OCI-M1 (cell line): ENCODE measurements at places on chromosomes 5 and 9.

GRCh38 chr9:128495804-128496417 lies 8.6 kb upstream of the GLE1 start:
- DNase-seq, result no peak

- DNase-seq, result peak; percentile 18
Observed at GRCh38 chr5:66701244-66701643, 105.1 kb downstream of the MAST4 start.

GRCh38 chr9:95124582-95125367 lies 192.7 kb downstream of the FANCC start:
- no peak for DNase-seq

DNA sequence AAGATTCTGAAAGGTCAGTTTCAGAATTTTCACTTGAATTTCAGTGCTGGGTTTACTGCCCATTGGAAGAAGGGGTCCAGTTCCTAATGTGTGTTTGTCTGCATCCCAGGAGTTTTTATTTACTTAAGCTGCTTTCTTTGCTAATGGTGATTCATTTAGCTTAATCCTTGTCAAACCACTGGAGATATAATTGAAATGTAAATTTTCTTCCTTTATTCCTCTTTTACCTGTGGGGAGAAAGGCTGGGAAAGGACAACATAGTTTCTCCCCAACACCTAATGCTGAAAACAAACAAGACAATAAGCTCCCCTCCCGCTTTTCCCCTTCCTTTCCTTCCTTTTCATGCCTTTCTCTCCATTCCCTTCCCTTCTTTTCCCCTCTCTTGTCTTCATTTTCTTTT lies 185.8 kb downstream of the KCTD16 start:
- DNase-seq, result no peak

- DNase-seq, result no peak
Observed at GRCh38 chr5:171945476-171945875, 61.0 kb downstream of the FBXW11 start.

GRCh38 chr5:167057665-167058064 lies 1233.8 kb upstream of the WWC1 start:
- no peak for DNase-seq

DNA sequence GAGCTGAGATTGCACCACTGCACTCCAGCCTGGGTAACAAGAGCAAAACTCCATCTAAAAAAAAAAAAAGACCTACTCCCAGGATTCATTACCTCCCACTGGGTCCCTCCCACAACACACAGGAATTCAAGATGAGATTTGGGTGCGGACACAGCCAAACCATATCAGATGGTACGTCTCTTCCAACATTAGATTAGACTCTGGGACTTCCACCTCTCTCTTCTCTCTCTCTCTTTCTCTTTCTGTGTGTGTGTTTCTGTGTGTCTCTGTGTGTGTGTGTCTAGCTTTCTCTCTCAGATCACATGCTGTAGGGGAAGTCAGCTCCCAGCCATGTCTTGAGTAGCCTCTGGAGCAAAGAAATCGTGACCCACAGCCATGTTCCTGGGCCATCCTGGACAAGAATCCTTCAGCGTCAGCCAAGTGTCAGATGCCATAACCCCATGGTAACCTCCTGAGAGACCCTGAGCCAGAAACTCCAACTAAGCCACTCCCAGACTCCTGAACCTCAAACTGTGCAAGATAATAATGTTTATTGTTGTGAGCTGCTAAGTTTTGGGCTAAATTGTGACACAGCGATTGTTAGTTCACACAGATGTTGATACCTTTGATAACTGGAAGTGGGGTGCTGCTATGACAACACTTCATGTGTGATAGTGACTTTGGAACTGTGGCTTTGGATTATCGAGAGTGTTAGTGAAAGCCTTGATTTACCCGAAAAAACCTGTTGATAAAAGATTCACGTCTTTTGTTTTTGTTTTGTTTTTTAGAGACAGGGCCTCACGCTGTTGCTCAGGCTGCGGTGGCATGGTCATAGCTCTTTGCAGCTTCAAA lies 4.1 kb upstream of the CMBL start:
- DNase-seq, result peak; percentile 39

DNA sequence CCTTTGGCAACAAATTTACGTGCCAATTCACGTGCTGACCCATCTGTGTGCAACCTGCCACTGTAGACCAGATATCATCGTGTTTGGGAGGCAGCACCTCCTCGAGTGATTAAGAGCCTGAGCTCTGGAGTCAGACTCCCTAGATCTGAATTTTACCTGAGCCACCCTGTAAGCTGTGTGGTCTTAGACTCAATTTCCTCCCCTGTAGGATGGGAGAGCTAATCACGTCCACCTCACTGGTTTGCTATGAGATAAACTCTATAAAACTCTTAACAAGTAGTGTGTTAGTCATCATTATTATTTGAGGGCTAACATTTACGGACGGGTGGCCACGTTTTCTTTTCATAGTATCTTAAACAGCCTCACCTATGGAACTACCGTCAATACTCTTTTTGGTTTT lies 220.0 kb upstream of the ADAMTSL1 start:
- no peak for DNase-seq

DNA sequence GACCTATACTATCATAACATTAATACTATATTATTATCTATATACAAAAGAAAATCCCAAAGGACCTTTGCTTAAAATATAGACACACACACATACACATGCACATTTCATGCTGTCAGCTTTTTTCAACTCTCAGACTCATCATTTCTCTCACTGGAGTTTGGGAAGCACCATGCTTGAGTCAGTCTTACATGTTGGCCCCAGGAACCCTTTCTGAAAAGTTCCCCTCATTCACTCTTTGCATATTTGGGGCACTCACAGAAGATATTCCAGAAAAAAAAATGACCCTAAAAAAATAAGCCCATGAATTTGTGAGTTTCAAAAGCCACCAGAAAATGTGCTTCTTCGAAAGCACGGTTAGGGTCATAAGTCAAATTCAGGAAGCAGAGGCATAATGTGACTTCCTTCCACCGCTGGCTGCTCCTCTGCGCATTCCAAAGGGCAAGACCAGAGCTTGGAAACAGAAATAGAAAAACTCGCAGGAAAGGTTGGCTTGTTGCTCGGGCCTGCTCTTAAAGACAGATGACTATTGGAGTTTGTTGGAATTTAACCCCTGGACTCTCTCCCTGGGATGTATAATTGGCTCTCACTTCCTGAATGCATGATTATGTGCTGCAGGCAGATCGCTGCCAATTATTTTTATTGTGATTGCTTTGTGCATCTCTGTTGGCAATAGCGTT lies 129.7 kb upstream of the IQGAP2 start:
- no peak for DNase-seq

GRCh38 chr9:81053298-81054025 lies 635.9 kb downstream of the TLE1 start:
- DNase-seq, result no peak

DNA sequence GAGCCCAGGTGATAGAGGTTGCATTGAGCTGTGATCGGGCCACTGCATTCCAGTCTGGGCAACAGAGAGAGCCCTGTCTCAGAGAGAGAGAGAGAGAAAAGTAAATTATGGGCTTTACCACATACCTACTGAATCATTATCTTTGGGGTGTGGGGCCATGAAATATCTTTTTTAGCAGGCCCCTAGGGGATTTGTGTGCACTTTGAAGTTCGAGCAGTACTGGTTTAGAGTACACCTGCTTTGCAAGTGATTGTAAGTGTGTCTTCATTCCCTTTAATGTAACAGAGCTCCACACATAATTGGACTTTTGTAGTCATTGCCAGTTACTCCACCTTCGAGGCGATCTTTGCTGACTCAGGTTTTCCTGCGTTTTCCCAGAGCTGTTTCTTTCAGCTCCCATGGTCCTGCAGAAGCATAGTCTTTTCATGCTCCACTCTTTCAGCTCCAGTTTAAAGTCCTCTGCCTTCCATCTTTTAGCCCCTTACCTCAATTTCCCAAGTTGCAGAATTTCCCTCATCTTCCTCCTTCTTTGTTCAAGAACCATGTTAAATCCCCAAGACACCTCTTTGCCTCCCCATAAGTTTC lies 24.0 kb upstream of the FRMPD1 start:
- no peak for DNase-seq

- DNase-seq, result no peak
Observed at GRCh38 chr5:118614731-118615456, 373.5 kb downstream of the DTWD2 start.

DNA sequence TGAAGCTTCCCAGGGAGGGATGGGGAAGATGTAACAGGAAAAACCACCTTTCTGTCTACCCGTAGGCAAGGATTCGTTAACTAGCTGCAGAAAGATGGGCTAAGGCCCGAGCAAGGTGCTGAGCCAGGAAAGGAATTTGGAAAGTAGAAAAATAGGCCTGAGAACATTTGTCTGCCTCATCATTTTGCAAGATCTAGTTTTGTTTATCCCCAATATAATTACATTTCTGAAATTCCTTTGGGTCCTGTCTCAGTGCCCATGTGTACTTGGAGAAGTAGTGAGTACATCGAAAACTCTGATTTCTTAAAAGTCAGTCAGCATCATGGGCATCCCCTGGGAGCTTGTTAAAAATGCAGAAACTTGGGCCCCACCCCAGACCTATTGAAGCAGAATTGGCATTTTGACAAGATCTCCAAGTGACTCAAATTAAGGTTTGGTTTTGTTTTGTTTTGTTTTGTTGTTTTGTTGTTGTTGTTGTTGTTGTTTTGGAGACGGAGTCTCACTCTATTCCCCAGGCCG lies 52.1 kb upstream of the CEMIP2 start:
- no peak for DNase-seq

DNA sequence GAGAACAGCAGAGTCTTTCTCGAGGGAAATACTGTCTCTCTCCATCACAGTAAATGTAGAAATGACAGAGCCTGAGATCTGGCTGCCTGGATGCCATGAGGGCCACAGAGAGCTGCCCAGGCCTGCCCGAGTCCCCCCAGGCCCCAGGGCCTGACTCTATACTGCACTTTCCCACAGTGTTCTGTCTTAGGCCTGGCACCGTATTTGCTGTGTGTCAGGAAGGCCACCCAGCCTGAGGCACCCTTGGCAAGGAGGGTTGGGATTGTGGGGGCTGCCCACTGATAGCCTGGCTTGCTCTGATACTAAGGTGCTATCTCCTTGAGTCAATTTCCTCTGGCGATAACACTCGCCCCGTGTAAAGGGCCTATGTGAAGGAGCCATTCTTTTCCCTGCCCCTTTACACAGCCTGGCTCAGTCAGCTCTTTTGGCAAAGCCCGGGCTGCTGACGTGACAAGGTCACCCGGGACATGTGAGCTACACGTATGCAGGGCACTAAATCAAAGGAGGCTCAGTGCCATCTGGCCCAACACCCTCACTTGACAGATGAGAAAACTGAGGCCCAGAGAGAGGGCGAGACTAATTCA lies 630.1 kb upstream of the KLF4 start:
- no peak for DNase-seq

- DNase-seq, result no peak
Observed at GRCh38 chr9:69253057-69253456, 72.0 kb upstream of the ENTREP1 start.

DNA sequence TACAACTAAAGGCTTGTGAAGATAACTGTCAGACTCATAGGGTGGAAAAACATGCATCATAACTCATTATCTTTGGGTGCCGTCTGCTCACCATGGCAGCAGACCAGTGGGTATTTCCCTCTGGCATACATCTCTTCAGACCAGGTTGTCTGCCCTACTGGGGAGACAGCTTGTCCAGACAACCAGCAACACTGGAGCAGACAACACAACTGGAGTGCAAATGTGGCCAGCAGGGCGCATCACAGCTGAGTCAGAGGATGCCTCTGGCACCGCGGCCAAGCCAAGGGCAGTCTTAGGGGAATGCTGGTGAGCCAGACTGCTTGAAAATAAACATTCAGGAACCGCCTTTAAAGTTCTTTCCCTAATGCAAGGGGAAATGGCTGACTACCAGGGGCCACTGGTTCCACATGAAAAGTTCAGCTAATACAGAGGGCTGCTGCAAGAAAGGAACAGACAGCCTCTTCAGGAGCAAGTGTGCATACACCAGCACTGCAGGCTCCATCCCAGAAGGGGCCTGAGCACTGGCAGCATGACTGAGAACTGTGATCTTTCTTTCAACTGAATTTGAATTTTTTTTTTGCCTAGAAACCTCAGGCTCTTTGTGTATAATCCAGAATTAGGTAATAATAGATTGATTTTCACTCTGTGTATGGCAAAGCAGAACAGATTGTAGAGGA lies 77.3 kb downstream of the MAMDC2 start:
- DNase-seq, result peak; percentile 42

DNA sequence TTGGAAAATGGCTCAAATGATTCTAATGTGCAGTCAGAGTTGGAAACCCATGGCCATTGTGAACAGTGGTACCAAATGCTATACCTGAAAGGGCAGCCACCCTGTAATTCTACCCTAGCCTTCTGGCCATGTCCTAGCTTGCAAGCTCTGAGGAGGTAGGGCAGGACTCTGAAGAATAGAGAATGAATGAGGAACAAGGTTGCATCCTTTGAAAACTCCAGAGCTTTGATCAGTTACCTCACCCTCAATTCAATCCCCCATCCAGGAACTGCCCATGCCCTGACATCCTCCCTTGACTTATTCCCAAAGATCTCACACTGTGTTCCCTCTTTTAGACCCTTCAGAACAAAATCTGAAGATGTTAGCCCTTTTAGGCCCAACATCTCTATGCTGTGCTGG lies 17.8 kb upstream of the ERMP1 start:
- DNase-seq, result no peak

DNA sequence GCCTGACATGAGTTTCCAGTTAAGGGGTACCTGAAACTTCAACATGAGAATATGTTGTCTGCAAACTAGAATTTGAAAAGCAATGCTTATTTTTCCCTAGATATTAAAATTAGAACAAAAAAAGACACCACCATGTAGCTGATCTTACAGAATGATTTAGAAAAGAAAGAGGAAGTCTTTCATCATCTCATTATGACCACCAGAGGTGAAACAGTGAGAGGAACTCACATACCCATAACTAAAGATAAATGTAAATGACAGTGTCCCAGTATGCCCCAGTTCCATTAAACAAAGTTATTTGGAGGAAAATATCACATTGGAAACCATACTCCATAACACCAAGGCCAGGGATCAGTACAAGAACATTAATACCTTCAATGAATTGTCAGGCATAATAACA lies 6.9 kb downstream of the TAF7 start:
- DNase-seq, result peak; percentile 60

GRCh38 chr5:57491369-57491965 lies 8.9 kb upstream of the ACTBL2 start:
- no peak for DNase-seq

DNA sequence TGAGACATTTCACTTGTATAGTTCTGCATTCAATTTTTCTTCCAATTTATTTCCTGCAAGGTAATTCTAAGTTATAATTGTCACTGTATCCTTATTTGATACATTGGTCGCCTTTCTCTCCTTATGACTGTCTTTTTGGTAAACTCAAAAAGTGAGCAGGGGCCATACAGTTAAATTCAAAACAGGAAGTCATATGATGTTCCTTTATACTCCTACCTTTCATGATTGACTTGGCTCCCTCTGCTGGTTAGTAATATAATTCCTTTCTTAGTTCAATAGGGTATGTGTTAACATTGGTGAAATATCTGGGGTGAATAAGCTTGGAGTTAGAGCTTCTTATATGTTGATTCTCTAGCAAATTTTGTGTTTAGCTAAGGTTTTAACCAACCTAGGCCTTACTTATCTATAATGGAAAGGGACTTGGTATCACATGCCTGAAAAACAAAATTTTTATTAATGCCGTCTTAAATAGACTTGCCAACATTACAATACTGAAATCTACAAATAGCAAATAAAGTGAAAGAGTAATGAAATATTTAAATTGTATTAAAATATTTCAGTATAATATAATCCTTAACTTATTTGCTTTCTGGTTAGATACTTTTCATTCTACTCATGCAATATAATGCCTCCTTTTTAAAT lies 6.0 kb upstream of the NIPBL start:
- DNase-seq, result peak; percentile 93

- peak; percentile 9 for DNase-seq
Observed at GRCh38 chr5:158521995-158522394, 577.7 kb downstream of the EBF1 start.

GRCh38 chr5:174188295-174188694 lies 142.8 kb downstream of the NSG2 start:
- no peak for DNase-seq
